ENCODE measurements at places on chromosomes 7 and 10. TPM values are rescaled to one million over a fixed set of nuclear protein-coding genes. Genes with fewer than 3 reads are reported as not detected.

Gene MSMB
- polyA plus RNA-seq: not detected

Gene GALNT17
- 6.5 TPM for polyA plus RNA-seq

Gene ARL4A
- 46.5 TPM for polyA plus RNA-seq

Gene UPK3B
- 4.0 TPM for polyA plus RNA-seq

Gene SHH
- polyA plus RNA-seq: 1.9 TPM

Gene EPHB6
- 19.3 TPM for polyA plus RNA-seq

Gene TRPV5
- not detected for polyA plus RNA-seq

Gene H2BK1
- not detected for polyA plus RNA-seq

Gene TBC1D12
- 4.1 TPM for polyA plus RNA-seq

All from stomach (tissue), 19 donors.